ENCODE measurements at places on chromosomes 4 and X.

- DNase-seq: no peak
Measured at GRCh38 chrX:115147220-115147619, 42.0 kb upstream of the RBMXL3 start.

DNA sequence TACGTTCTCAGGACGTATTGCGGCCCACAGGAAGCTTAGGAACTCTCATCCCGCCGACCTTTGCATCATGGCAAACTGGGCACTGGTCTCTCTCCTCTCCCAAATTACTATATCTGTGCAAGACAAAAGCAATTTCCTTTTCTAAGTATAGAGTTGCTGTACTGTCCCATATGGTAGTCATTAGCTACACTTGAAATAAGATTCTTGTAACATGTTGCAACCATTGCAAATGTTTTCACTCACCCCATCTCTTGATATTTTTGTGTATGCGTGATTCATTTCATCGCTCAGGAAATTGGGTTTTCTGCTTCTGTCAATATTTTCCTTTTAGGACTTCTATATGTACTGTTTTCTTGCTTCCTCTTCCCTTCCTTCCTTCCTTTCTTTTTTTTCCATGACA lies 15.7 kb downstream of the ARMCX6 start:
- no peak for DNase-seq

DNA sequence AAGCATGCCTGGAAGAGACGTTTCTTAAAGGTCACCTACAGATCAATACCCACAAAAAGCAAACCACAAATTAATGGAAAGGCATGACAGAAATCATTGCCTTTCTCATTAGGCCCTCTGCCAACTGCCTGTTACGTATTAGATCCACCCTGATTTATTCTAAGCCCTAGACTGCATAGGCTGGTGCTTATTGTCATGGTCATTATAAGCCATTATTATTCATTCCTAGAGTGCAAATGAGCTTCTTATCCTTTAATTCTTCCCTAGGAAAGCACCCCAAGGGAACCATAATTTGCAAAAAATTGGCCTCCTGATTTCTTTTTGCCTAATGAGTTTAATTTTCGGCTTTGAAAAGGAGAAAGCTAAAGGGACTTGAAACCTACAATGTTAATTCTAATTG lies 184.2 kb upstream of the GPRIN3 start:
- DNase-seq: no peak

- DNase-seq: no peak
Measured at GRCh38 chr4:15504041-15504440, 34.4 kb downstream of the CC2D2A start.

Data from activated naive CD4-positive, alpha-beta T cell treated with Interleukin-2 at 50 U/mL for 16 hours (primary cell).